Kidney glomerular epithelial cell (primary cell): ENCODE measurements at places on chromosomes 7 and 10.

DNA sequence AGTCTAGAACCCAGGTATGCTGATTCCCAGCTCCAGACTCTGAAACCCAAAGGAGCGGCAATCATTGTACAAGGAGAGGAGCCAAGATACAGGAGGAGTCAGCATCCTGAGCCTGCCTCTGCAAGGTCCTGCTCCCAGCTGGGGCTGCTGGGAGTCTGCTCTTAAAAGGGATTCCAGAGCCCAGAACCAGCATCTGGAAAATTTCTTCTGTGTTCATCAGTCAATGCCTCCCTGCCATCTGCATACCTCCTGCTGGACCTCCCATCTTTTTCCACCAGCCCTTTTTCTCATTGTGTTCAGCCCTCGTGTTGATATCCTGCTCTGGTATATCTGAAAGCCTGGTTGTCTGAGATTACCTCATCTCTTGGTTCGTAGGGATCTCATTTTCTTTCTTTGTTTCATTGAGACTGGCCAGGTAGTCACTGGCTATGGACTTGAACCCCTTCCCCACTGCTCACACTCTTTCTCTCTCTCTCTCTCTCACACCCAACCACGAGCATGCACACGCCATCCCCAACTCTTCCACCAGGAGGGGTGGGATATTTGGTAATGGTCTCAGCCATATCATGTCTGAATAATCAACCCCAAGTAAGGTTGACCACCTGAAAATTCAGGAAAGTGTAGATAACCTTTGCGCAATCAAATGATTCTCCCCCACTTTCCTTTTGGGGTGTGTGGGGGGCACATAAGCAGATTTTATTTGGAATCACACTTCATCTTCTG is 608.8 kb downstream of the LRMDA start:
- DNase-seq: no peak

- DNase-seq: no peak
Measured at GRCh38 chr7:92875719-92876118, 39.3 kb upstream of the CDK6 start.

DNA sequence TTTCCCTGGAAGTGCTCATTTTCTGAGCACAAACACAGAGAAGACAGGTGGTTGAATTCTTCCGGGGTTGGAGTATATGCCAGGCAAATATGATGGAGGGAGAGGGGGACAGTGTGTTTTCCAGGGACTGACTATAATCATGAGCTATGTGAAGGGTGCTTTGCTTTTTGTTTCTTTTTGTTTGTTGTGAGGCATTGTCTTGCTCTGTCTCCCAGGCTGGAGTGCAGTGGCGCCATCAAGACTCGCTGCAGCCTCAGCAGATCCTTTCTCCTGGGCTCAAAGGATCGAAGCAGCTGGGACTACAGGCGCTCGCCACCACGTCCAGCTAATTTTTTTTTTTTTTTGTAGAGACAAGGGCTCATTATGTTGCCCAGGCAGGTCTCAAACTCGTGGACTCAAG is 47.3 kb upstream of the CPN1 start:
- DNase-seq: no peak

GRCh38 chr10:87846023-87846422 is 17.3 kb downstream of the KLLN start:
- DNase-seq: peak; percentile 50

DNA sequence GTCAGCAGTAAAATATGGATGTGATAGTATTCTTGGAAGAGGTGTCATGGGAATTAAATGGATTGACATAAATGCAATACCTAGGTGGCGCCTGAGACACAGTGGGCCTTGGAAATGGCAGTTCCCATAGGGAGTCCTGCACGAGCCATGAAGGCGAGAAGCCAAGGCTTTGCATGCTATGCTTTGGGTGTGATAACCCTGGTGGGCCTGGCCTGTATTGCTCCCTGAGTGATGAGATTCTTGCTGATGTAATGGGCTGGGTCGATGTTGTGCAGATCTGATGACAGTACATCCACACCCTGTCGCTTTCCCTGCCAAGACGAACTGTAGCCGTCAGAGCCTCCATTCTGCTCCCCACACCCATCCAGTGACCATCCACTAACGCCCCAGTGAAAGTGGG is 46.4 kb downstream of the CREB5 start:
- DNase-seq: no peak
